ENCODE measurements at places on chromosomes 6 and 20.

DNA sequence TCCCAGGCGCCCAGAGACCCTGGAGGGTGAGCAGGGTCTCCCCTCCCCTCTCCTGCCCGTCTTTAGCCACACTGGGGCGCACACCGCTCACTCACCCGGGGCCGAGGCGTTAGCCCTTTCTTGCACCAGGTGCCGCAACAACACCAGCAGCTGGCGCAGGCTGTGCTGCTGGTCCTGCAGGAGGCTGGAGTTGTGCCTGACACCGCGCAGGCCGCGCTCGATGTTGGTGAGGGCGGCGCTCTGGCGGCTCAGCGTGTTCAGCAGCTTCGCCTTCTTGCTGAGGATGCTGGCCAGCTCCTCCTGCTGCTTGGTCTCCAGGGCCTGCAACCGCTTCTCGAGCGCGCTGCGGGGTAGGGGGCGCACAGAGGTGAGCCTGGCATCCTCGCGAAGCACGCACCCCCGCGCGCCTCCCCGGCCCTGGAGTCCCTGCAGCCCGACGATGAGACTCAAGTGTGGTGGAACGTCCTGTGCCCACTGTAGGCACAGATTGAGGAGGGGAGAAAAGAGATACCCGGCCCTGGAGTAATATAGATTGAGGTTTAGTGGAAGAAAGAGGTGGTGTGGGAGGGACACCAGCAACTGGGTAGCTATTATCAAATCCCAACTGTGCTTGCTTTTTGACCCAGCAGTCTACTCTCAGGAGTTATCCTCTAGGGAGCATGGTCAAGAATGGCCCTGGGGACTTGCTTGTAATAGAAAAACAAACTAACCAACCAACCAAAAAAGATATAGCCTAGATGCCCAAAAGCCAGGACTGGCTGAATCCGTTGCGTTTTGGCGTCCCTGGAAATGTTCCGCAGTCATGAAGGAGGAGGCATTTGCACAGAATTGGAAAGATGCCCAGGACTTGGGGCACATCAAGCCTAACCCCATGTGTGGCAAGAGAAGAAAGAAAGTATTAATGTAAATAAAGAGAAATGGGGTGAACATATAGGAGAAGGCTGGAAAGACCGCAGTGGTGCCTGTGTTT is 30.9 kb downstream of the ANGPT4 start:
- DNase-seq: no peak

DNA sequence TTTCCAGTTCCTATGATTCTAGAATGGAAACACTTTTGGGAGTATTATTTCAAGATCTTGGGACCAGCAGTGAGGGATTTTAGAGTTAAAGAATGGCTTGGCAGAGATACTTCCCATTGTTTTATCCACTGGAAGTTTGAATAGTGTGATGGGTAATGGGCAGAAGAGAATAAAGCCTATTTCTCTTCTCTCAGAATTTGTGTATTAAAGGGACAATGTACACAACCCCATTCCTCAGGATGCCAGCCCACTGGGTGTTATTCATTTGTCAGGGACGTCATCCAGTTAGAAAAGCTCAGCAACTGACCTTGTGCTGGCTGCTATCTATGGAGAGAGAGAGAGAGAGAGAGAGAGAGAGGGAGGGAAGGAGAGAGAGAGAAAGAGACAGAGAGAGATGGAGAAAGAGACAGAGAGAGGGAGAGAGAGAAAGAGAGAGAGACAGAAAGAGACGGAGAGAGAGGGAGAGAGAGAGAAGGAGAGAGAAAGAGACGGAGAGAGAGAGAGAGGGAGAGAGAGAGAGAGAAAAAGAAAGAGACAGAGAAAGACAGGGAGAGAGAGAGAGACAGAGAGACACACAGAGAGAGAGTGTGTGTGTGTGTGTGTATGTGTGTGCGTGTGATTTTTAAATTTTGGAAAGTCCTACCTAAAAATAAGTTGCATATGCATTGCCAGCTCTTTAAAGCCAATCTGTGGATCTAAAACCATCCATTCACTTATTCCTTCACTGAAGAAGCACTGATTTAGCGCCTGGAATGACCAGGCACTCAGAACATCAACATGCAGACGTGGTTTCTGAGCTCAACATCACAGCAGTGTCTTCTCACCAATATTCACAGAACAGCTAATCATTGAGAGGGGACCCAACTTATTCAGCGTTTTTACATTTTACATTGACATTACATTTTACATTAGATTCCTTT is 388.8 kb downstream of the THBS2 start:
- no peak for DNase-seq

- peak; percentile 3 for DNase-seq
These were observed 690 bp downstream of the GDAP1L1 start for GRCh38 chr20:44247586-44248409.

DNA sequence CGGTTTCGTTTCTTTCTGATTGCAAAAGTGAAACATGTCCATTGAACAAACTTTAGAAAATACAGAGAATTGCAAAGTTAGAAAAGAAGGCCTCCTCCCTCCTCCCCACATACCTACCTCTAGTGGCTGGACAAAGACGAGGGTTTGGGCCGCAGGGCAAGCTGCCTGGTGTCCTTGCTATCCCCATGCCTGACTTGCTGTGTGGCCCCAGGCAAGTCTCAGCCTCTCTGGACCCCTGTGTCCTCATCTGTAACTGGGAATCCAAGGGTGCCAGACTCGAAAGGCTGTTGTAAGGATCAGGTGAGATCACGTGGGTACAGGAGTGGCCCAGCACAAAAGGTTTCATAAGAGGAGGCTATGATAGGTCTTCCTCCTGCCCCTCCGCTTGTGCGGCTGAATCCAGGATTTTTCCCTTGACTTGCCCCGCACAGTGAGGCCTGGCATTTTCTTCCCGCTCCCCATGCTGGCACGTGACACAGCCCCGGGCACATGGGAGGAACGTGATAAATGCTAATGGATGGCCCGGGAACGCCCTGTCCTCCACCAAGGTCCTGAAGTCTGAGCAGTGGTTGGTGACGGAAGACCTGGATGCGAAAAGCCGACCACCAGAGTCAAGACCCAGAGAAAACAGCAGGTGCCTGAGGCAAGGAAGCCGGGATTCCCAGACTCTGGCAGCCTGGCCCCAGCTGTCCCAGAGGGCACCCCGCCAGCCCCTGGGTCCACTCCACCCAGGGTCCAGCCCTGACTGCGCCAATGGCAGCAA is 55.8 kb downstream of the UBE2V1 start:
- DNase-seq: no peak

GRCh38 chr20:48205786-48206185 is 420.5 kb upstream of the SULF2 start:
- no peak for DNase-seq

- DNase-seq: no peak
These were observed 210.5 kb downstream of the MOXD1 start for GRCh38 chr6:132190815-132191175.

Measured in CD4-positive, alpha-beta T cell treated with Interleukin-17A for 1 hour (primary cell).